ENCODE measurements at places on chromosomes 4 and X. TPM values are rescaled to one million over a fixed set of nuclear protein-coding genes. Genes with fewer than 3 reads are reported as not detected.

DNA sequence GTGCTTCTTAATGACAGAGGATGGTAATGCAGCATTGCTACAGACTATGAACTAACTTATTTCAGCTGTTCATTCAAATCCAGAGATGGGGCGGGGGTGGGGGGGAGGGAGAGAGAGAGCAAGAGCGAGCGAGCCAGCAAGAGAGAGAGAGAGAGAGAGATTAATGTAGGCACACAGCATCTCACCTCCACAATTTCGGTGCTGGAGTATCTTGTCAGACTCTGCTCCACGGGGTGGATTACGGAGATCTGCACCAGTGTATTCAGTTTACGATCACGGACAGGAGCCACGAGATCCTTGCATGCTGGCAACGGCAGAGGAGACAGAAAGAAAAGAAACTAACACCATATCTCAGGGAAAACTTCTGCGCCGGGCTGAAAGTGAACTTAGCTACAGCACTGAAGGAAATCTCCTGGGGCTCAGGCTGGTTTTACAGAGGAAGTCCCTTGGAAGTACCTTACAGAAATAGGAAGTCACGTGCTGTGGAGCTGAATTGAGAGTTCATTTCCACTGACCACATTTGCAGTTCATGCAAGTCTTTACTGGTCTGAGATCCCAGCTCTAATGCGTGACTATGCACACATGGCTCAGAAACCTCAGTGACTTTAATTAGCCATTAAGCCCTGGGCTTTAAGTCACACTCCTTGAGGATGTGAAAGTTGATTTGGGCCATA, 440.9 kb downstream of the INPP4B start:
- peak; percentile 11 for DNase-seq

- no peak for DNase-seq
These were observed 15.3 kb downstream of the TENM3 start for GRCh38 chr4:182258441-182259000.

GRCh38 chrX:21741364-21741763, 16.6 kb downstream of the SMPX start:
- no peak for DNase-seq

- no peak for DNase-seq
These were observed 29.3 kb upstream of the PTPN13 start for GRCh38 chr4:86564795-86565194.

DNA sequence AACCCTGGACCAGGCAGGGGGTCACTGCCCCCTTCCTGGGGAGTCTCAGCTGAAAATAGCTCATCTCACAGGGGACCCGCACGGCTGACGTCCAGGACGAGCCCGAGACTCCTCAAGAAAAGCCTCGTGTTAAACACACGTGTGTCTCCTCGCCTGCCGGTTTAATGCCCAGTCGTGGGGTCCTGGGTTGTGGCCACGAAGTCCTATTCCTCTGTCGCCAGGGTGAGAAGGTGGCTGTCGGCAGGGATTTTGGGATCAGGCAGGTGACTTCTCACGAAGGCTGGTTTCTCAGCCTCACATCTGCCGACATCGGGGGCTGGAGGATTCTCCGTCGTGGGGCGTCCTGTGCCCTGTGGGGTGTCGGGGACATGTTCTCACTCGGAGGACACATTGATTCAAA, 44.3 kb upstream of the PPP2R3B start:
- DNase-seq = no peak

DNA sequence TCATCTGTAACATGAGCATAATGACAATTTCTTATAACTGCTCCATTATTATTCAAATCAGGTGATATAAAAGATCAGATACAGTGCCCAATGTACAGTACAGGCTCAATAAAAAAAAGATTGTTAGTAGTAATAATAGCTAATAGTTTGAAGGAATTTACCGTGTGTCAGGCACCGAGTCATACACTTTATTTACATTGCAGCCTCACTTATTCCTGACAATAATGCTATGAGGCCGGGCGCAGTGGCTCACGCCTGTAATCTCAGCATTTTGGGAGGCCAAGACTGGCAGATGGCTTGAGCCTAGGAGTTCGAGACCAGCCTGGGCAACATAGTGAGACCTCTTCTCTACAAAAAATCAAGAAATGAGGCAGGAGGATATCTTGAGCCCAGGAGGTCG, 10.1 kb upstream of the MAP7D3 start:
- no peak for DNase-seq

DNA sequence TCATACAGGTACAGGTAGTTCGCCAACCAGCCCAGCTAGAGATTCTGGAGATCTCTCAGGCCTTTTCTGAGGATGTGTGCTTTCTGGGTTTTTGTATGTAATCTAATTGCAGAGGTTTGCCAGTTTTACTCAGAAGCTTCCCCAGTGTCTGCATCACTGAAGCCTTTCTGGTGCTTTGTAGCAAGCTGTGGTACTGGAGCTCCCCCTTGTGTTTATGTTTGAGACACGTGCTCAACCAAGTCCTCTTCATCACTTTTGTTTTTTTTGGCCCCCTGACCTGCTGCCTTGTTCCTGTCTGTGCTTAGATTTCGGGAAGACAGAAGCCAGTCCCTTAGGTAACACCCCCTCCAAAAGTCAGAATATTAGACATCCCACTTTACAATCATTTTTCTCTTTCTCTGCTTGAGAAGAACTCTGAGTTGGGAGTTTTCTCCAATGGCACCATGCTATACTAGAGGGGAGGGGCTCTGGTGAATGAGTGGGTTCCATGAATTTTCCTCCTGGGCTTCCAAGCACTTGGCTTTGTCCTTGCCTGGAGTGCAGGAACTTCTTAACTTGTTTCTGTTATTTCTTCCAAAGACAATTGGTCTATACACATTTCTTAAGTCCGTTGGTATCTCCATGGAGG, 128.4 kb upstream of the TBC1D9 start:
- DNase-seq = peak; percentile 76

DNA sequence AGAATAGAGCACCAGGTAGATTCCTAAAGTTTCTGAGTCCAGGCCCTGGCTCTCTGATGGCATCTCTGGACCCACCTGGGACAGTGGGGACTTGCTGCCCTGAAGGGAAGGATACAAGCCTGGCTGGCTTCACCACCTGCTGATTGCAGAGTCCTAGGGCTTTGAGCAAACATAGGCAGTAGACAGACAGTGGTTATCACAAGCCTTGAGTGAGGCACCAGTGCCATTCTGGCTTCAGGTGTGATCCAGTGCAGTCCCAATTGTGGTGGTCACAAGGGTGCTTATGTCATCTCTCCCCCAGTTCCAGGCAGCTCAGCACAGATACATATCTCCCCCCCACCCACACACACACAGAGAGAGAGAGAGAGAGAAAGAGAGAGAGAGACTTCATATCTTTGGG, 6.6 kb upstream of the PRRG3 start:
- no peak for DNase-seq

GRCh38 chr4:88661739-88662138, 35.9 kb downstream of the NAP1L5 start:
- DNase-seq = no peak

DNA sequence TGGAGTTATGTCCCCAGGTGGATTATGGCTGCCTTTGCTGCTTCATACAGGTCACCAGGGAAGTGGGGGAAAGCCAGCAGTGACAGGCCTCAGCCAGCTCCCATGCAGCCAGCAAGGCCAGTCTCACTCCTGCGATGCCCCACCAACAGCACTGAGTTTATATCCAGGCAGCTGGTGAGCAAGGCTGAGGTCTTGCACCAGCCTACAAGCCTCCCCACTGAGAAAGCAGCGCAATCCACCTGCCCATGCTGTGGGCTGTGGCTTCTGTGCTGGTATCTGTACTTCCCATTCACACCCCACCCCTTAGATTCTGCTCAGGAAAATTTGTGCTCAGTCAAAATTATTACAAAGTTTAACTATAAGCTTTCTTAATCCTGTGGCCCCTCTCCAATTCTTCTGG, 153.5 kb downstream of the HHIP start:
- DNase-seq = no peak

DNA sequence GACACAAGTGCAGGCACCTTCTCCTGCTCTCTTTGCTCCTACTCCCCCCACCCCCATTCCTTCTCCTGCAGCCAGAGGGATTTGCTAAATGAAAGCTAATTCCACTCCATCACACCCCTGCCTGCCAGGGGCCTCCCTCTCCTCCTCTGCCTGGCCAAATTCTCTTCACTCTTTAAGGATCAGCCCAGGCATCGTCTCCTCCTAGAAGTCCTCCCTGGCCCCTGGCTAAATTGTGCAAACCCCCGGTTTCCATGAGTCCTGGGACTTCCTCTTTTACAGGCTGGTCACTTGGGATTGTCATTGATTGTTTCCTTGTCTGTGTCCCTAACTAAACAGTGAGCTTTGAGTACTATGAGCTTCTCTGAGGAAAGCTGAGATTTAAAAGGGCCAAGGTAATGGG, 8.7 kb upstream of the ABLIM2 start:
- no peak for DNase-seq

- DNase-seq = no peak
These were observed 319.5 kb downstream of the KCNIP4 start for GRCh38 chr4:21628916-21629610.

Gene GRXCR1
- total RNA-seq = not detected

Gene NAT8L
- total RNA-seq = 0.34 TPM

Gene MMRN1
- 0.49 TPM for total RNA-seq

Gene NHS
- not detected for total RNA-seq

Gene CTAG1A
- not detected for total RNA-seq

Gene MTMR8
- total RNA-seq = 11.8 TPM

Gene CCDC120
- total RNA-seq = 16.2 TPM

Gene DUX4
- not detected for total RNA-seq

Gene GAGE1
- not detected for total RNA-seq

Data from B cell (primary cell).